ENCODE measurements at places on chromosomes 12 and 14.

- DNase-seq = no peak
Observed at GRCh38 chr14:68921666-68922065, 57.4 kb downstream of the ACTN1 start.

DNA sequence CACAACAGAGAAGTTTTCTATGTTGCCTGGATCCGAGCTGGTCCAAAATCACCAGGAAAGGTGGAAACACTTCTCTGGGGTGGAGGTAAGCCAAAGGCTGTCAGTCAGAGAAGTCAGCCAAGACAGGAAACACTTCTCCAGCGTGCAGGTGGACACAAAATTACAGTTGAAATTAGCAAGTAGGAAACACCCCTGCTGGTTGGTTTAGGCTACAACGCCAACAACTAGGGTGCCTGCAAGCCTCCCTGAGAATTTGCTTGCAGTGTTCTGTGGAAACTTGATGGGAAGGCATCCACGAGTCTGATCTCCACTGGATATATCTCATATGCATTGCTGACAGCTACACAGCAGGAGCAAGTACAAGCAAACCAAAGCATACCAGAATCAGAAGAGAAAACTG, 600.5 kb downstream of the RERGL start:
- DNase-seq = no peak

DNA sequence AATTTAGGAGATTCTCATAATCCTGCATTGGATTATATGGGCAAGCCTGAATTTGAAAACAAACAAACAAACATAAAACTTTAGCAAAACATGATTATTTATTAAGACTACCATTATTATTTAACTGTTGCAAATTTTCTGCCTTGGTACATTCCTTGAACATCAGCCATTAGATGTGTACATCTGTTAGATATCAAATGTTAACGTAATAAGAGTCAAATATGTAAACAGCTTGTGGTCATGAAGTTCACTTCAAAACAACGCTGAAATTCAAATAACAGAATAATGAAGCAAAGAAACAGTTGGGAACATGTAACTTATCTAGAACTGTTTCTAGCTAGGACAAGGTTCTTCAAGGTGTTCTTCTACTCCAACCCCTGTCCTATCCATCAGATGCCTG, 14.3 kb upstream of the TMX1 start:
- DNase-seq = no peak

GRCh38 chr12:5868625-5869295, 76.3 kb downstream of the ANO2 start:
- DNase-seq = no peak

DNA sequence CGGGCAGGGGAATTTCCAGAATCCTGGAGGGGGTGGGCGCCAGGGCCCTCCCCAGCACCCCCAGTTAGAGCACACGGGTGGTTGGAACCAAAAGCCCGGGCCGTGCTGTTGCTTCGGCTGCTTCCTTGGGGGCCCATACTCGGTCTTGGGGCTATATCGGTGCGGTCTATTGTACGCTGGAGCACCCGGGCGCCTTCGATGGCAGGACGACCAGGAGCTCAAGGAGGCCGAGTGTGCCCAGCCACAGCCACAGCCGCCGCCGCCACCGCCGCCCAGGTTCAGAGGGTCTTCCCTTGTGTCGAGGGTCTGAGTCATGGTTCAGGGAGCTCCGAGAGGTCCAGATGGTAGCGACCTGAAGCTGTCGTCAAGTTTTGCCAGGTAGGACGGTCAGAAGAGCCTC, 548 bp downstream of the CCER1 start:
- DNase-seq = no peak

DNA sequence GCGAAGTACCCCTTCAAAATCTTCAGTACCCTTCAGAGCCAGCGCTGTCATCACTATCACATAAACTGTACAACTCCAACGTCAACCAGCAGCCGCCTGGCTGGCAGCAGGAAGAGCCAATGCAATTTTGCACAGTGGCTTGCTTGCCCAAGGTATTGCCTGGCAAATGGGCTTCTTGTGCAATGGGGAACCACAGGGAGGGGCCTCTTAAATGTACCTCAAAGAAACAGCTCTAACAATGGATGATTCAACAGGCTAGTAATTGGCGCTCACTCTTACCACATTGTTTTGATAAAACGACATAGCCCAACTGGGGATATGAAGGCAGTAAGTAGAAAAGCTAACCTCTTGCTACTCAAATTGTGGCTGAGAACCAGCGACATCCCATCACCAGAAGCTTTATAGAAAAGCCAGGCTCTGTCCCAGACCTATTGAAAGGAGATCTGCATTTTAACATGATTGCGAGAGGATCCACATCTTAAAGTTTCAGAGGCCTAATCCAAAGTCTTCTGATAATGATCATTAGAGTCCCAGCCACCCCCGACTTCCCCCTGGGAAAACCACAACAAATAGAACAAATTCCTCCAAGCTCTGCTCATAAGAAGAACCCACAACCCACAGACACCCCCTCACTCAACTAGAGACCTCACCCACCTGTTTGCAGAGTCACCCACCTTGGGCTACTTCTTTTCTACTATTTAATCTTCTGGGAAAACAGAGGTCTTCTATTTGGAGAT, 125.3 kb upstream of the HIF1A start:
- no peak for DNase-seq

- peak; percentile 39 for DNase-seq
Observed at GRCh38 chr14:53692885-53693284, 263.7 kb downstream of the BMP4 start.
